ENCODE measurements at places on chromosomes 1 and 21.

- no peak for DNase-seq
These were observed 78.6 kb downstream of the TTLL7 start for GRCh38 chr1:83920320-83920719.

GRCh38 chr1:73770109-73770905 is 427.7 kb downstream of the LRRIQ3 start:
- DNase-seq: no peak

GRCh38 chr1:70038025-70038424 is 167.4 kb downstream of the LRRC40 start:
- no peak for DNase-seq

DNA sequence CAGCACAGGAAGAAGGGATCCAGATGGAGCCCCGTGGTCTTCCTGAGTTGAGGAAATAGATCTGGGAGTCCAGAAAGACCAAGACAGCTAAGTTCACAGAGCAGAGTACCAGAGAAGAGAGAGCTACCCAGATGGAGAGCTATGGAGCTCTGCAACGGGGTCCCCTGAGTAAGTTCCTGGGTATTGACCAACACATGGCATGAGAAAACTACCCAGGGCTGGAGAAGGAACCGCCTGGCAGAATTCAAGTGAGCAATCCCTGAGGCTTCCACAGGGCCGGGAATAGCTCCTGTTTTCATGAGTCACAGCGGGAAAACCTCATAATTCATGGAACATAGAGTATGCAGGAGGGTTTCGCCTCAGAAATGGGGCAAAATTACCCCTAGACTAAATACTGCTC is 19.7 kb downstream of the STPG1 start:
- no peak for DNase-seq

- no peak for DNase-seq
These were observed 9.9 kb downstream of the CHTOP start for GRCh38 chr1:153643816-153644215.

DNA sequence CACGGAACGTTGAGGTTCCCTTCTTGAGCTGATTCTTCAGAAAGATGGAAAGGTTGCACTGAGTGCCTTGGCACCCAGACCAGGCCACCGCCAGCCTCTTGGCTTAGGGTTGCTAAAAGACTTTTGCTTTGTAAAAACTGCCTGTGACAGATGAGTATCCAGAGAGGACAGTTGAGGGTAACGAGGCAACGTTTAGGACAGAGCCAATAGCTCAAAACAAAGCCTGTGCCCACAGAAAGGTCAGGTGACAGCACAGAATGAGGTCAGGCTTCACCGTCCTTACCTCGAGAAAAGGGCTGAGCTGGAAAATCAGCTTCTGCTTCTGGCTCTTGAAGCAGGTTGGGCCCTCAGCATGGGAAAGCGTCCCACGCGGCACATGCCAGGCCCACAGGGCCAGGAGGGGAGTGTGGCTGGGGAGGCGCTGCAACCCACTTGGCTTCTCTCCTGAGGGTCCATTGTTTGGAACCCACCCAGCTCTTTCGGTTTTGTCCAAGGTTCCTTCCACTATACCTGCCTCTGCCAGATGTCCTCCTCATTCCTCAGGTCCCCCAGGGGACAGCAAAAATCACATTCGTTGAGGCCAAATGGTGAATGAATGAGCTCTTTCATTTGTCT is 55.5 kb downstream of the SCCPDH start:
- no peak for DNase-seq

DNA sequence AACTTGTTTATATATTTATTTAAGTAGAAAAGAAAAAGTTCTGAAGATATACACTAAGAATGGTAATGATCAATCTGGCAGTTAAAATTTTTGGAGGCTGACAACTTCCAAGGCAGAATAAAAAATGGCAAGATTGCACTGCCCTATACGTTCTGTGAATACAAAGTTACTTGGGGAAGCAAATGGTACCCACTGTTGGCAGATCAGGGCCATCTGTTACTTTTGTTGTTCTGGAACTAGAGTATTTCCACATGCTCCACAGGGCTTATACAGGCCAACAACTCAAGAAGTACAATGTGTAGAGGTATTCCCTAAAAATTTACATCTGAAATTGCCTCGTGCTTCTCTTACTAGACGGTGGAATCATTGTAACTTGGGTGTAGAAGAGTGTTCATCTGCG is 53.2 kb downstream of the AHCTF1 start:
- DNase-seq: no peak

GRCh38 chr1:116857092-116857491 is 52.6 kb upstream of the PTGFRN start:
- DNase-seq: no peak

- no peak for DNase-seq
These were observed 94.2 kb downstream of the AHCTF1 start for GRCh38 chr1:246837418-246838117.

DNA sequence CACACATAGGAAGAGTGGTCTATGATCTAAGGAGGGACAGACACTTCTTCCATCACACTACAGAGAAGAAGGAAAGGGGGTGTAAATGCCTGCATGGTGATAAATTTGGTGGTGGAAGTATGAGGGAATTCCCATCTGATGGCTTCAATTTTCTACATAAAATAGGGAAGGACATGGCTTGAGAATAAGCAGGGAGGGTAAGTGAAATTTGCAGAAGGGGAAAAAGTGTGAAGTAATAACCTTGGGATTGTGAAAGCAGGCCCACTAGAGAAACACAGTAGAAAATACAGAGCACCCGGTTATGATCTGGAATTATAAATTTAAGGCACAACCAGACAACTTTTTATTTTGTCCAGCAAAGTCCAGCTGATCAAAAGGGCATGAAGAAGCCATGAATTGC is 22.7 kb upstream of the HIVEP3 start:
- no peak for DNase-seq

DNA sequence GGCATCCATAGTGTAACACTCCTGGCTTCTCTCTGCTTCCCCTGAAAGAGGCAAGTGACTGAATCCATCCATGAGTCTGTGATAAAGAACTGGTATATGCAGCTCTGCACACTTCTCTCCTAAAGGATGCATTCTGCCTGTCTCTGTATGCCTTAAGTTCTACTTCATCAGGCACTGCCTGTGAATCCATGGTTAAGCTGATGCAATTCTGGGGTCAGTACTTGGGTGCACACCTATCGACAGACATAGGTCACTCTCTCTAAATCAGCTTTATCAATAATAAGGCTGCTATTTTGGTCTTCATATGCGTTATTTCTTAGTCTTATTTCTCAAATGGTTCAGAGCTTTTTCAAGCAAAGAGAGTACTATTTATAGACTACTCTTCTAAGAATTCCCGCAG is 32.7 kb upstream of the PTP4A2 start:
- DNase-seq: no peak

- no peak for DNase-seq
These were observed 1.4 kb upstream of the PAFAH2 start for GRCh38 chr1:25999041-25999800.

DNA sequence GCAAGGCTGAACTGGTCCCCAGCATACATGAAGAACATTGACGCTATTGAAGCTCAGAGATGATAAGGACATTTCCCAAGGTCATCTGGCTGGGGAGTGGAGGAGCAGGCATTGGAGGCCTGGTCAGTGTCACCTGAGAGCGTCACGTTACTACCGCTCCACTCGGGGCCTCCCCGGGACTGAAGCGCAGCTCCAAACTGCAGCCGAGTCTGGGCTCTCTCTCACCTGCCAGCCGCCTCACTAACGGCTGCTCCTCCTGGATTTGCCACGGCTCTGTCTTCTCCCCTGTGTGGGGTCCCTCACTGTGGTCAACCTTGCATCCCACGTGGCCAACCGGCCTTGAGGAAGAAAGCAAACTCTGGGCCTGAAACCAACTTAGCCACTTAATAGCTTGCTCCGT is 111.3 kb downstream of the ADSS2 start:
- no peak for DNase-seq

DNA sequence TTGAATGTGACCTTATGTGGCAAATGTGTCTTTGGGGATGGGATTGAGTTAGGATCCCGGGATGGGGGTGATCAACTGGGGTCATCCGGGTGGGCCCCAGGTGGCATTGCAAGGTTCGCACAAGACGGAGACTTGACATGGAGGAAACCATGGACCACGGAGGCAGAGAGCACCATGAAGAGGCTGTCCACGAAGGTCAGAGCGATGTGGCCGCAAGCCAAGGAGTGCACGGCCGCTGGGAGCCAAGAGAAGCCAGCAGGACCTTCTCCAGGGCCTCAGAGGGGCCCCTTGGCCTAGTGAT is 22.3 kb upstream of the COL18A1 start:
- no peak for DNase-seq

DNA sequence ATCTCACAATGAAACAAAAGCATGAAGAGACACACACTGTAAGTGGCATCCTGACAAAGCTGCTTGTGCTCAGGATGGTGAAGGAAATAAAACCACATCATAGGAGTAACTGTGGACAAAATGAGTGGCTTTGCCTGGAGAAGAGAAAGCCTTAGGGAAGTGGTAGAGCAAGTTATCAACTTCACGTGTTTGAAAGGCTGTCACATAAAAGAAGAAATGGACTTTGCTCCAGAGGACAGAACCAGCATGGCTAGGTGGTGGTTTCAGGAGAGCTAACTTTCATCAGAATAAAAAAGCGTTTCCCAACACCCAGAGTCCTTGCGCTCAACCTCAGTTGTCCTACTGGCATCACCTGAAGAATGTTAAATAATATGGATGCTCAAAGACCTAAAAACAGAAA is 139.9 kb downstream of the SETD4 start:
- no peak for DNase-seq

DNA sequence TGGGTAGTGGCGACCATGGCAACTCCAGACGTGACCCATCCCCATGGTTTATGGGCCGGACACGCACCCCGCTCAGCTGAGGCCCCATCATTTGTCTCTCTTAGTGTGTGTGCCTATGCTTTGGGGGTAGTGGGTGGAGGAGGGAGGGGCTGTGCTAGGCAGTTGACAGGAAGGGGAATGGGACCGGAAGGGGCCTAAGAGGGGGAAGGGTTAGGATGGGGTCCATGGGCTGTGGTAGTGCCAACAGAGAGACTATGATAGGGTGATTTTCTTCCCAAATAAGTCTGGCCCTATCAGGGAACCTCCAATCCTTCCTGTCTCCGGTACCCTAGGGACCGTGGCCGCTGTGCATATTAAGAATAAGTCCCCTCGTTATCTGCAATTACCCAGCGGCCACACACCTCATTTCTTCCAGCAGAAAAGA is 9.9 kb downstream of the DMAP1 start:
- DNase-seq: no peak

- no peak for DNase-seq
These were observed 334.5 kb downstream of the NUF2 start for GRCh38 chr1:163656095-163656759.

DNA sequence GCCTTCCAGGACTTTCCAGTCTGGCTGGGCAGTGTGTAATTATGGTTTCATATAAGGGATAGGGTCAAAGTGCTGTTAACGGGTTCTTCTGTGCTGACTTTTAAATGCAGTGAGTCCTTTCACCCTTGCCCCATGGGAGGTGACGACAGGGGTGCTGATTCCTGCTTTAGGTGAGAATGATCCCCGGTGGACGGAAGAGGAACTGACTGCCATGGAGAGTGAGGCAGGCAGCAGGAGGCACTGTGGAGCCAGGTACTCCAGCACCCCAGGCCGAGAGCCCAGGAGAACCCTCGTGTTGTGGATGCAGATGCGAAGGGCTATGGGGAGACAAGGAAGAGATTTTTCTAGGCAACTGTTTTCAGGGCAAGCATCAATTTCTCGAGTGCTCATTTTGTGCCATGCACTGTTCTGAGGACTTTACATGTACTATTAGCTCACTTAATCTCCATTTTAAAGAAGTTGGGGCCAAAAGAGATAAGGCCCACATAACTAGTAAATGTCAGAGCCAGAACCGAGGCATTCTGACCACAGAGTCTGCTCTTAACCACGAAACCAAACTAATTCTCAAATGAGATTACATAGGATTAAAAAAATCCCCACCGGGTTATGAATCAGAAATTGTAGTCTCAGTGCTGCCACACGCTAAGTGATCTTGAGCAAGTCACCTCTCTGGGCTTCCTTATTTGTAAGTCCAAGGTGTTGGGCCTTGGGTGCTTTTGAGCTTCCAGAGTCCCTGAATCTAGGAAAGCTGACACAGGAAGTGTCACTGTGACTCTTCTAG is 28.2 kb downstream of the STPG1 start:
- no peak for DNase-seq

DNA sequence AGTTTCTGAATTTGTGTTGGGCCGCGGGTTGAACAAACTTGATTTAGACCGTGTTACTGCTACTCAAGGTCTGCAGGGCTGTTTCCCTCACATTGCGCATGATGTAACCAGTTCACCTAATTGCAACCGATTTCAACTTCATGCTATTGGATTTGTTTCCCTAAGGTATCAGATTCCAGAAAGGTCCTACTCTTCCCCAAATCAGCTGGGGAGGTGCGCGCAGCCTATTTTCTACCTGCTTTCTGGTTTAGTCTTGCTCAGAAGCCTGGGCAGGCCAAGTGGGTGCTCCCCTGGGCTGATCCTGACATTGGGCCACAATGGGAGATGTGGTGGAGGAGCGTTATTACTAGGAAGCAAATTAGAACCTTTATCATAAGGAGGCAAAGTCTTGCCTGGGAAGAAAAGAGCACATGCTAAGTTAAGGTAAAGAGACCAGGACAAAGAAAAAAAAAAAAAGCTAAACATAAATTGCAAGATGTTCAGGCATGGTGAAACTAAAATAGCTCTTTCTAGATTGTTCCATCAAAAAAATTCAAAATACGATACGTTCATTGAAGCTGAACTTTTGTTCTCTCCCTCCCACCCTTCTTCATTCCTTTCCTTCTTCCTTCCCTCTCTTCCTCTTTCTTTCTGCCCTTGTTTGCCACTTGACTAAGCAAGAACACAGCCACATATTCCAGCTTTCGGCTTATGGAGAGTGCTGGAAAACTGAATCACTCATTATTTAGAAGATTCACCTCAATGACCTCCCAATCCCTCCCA is 28.8 kb upstream of the TARBP1 start:
- no peak for DNase-seq

GRCh38 chr1:46646331-46646730 is 21.8 kb downstream of the ATPAF1 start:
- no peak for DNase-seq

GRCh38 chr1:37006132-37006868 is 28.0 kb downstream of the GRIK3 start:
- DNase-seq: no peak

GRCh38 chr1:57447551-57447950 is 23.7 kb upstream of the DAB1 start:
- DNase-seq: no peak

DNA sequence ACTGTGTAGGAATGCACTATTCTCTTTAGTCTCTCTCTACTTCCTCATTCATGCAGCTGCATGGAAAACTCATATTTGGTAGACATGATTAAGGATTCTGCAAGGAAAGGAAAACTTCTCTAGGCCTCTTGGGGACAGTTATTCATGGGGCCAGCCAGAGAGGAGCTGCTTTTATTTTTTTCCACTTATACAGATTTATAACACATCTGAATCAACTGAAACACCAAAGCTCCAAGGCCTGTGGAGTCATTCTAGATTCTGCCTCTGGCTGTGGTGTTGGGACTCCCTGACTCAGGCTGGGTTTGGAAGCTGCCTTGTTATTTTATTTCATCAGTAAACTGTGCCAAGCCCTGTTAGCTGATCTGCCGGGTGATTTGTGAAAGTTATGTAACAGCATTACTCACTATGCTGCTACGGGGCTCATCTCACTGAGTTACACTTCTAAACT is 83.9 kb upstream of the EDEM3 start:
- peak; percentile 6 for DNase-seq
